Activated naive CD4-positive, alpha-beta T cell treated with anti-CD3 and anti-CD28 coated beads for 36 hours (primary cell): ENCODE measurements at places on chromosomes 2 and 18.
A peak's percentile ranks its signal among the peaks of the same experiment; 100 is the strongest.

- no peak for DNase-seq
Measured at GRCh38 chr18:62897153-62897552, 181.8 kb downstream of the PHLPP1 start.

DNA sequence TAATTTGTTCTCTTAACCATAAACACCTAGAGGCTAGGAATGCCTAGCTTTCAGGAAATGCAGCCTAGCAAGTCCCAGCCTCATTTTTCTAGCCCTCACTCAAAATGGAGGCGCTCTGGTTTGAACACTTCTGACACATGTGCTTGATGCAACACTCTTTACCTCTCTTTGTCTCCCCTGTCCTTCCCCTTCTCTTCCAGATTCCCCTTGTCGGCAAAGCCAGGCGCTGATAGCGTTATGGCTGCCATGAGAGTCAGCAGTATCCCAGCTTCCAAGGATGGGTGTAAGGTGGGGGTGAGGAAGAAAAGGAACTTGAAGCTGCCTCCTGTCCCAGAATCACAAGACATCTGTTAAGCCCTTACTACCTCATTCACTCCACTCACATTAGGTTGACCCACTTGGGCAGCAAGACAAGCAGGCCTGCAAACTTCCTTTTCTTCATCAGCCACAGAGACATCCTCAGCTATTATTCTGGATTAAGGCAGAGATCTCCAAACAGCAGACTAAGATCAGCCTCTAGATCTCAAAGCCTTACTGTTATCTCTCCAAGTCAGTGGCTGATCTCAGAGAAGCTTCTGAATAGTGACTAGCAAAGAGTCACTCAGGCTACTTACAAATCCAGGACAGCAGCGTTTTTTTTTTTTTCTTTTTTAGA, 1.9 kb upstream of the ST3GAL5 start:
- no peak for DNase-seq

- no peak for DNase-seq
Measured at GRCh38 chr2:104140361-104140760, 713.6 kb upstream of the POU3F3 start.

- DNase-seq, result peak; percentile 81
Measured at GRCh38 chr18:4106407-4107033, 348.6 kb downstream of the DLGAP1 start.

- no peak for DNase-seq
Measured at GRCh38 chr2:156918410-156918809, 339.1 kb upstream of the GALNT5 start.

- no peak for DNase-seq
Measured at GRCh38 chr2:238225911-238226697, 13.7 kb downstream of the HES6 start.

DNA sequence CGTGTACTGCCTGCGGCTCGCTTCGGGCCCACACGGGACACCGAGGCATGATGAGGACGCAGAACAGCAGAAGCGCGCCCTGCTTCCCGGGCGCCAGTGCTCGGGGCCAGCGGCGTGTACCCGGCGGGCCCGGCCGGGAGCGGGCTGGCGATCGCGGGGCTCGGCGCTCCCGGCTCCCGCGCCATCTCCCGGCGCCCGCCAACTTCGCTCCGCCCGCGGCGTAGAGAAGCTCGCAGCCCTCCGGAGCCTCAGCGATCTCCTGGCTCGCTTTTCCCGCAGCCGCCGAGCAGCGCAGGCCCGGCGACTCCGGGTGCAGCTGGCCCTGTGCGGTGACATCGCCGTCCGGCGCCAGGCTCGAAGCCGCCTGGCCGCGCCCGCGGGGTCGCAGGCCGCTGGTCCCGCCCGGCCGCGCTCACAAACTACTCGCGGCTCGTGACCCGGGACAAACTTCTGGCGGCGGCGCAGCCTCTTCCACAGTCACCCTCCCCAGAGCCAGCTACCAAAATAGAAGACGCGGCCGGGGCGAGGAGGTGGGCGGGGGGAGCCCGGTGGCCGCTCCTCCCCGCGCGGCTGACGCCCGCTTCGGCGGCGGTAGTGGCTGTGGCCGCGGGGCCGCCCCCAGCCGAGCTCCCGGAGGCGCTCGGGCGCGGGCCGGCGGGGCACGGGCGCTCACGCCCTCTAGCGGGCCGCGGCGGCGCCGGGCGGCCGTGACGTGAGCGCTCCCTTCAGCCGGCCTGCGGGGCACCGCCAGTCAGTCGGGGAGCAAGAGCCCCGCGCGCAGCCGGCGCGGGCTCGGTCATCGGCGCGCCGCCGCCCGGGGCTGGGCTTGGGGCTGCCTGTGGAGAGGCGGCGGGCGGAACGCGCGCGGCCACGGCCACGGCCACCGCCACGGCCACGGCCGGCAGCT, at the start of gene PTPRM:
TSS of gene PTPRM (plus strand) at position 750 of the 907 bp plus-strand sequence. CDS start 503 bp downstream, outside the sequence.
- DNase-seq, result peak; percentile 54

DNA sequence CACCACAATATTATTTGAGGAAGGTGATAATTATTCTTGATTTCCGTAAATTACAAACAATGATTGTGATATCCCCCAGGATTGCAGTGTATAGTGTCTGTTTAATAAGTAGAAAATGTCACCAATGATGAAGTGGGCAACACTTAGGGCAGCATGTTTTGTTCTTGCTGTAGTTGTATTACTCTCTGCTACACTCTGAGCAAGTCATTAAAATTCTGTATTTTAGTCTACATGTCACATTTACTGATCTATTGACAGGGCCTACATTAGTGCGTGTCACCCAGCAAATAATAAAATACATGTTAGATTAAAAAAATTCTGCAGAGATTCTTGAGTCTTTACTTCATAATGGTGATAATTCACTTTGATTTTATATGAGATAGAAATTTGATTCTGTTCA, 247.6 kb downstream of the TMX3 start:
- DNase-seq, result no peak

DNA sequence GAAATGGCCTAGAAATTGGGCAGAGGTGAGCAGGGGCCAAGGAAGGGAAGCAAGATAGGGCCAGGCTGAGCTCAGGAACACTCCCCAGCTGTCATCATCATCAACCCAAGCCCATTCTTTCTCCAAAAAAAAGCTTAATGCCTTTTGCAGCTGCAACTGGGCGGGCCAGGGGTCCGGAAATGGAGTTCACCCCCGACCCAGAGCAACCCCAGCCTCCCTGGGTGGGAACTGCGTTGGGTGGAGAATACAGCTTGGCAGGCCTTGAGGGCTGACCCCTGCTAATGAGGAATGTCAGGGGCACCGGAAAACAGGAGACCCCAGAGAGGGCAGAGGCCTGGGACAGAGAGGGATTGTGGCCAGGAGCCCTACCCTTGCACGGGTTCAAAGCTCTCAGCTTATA, 64.8 kb downstream of the TNS1 start:
- DNase-seq, result no peak

- no peak for DNase-seq
Measured at GRCh38 chr2:236794176-236794957, 224.7 kb downstream of the ACKR3 start.

DNA sequence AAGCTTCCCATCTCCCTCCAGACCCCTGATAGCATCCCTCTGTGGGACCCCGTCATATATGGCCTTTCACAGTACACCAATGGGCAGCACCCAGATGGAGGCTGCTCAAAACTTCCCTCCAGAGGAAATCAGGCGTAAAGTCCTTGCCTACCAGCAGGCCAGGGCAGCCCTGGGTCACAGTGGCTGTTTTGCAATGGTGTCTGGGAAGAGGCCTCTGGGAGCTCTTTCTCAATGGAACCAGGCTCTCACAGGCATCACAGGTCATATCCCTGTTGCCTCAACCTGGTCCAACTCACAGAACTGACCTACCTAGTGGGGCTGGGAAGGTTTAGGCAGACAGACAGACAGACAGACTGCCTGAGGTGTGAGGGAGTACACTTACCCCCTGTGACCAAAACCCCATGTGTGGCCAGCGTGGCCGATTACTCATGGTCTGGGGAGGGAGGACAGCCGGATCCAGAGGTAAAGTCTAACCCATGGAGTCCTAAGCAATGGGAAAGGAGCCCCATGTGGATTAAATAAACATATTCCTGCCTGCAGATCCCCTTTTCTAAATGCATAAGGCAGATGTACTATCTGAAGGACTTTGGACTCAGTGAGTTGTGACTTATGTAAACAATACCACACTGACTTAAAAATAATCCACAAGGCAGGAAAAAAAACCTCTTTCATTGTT, 58.2 kb downstream of the BCL2L11 start:
- no peak for DNase-seq

GRCh38 chr2:64488050-64488974, 34.4 kb downstream of the LGALSL start:
- DNase-seq, result peak; percentile 88

DNA sequence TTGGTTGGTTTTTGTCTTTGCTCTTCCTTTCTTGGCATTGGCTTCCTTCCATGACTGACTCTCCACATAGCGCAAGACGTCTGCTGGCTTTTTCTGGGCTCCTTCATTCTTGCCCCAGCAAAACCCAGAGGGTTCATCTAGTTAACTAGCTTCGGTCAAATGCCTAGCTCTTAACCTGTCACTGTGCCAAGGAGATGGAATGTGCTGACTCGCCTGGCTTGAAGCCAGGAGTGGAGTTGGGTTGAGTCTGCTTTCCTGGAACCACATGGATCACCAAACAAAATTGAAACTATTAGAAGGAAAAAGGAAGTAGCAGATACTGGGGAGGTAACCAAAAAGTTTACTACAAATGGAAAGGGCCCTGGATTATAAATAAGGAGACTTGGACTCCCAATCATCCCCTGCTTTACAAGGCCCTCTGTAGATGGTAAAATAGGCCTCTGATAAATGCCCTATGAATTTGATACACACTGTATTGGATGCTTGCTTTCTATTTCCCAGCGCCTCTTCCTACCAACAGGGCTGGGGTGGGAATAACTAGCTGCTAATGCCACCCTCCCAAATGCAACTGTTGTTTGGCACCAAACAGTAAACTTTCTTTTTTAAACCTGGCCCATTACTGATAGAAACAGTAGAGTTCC, 11.3 kb downstream of the MALT1 start:
- no peak for DNase-seq

- DNase-seq, result no peak
Measured at GRCh38 chr2:205017381-205017780, 472.1 kb downstream of the PARD3B start.

- no peak for DNase-seq
Measured at GRCh38 chr2:150847578-150847977, 360.1 kb upstream of the RND3 start.

- DNase-seq, result no peak
Measured at GRCh38 chr2:118902266-118903028, 39.5 kb upstream of the MARCO start.

DNA sequence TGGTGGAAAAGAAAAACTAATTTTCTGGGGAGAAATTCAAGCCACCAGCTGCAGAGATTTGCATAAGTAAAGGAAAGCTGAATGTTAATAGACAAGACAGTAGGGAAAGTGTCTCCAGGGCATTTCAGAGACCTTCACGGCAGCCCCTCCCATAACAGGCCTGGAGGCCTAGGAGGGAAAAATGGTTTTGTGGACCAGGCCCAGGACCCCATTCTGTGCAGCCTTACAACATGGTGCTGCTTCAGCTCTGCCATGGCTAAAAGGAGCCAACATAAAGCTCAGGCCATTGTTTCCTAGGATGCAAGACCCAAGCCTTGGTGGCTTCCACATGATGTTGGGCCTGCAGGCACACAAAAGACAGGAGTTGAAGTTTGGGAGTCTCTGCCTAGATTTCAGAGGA, 697.1 kb downstream of the SOCS6 start:
- DNase-seq, result no peak

GRCh38 chr18:80124131-80124530, 15.1 kb downstream of the ADNP2 start:
- DNase-seq, result no peak

GRCh38 chr2:38474715-38475566, 97.9 kb upstream of the ATL2 start:
- DNase-seq, result peak; percentile 50

GRCh38 chr2:37894601-37895000, 30.5 kb upstream of the RMDN2 start:
- DNase-seq, result no peak

GRCh38 chr18:50992351-50992762, 24.5 kb downstream of the ELAC1 start:
- DNase-seq, result no peak

GRCh38 chr18:79515944-79516351, 120.2 kb downstream of the NFATC1 start:
- DNase-seq, result peak; percentile 3

DNA sequence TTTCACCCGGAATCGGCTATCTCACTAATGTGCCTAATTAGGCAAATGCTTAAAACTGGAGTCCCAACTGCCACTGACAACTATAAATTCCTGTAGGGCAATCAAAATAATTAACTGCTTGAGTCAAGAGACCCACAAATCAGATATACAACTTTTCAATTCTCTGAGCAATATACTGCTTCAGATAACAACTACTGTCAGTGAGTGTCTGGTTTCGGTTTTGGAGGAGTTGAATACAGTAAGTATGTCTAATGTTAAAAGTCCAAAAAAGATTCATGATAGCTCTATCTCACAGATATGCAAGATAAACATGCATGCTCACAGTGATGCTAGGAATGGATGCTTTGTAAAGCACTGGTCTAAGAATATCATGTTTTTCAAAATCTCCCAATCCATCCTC, 283.3 kb downstream of the NRXN1 start:
- DNase-seq, result no peak

- DNase-seq, result no peak
Measured at GRCh38 chr18:46563317-46563716, 93.7 kb downstream of the LOXHD1 start.

- no peak for DNase-seq
Measured at GRCh38 chr2:202944816-202945215, 32.7 kb downstream of the CARF start.

GRCh38 chr18:4134700-4135099, 320.4 kb downstream of the DLGAP1 start:
- DNase-seq, result no peak

DNA sequence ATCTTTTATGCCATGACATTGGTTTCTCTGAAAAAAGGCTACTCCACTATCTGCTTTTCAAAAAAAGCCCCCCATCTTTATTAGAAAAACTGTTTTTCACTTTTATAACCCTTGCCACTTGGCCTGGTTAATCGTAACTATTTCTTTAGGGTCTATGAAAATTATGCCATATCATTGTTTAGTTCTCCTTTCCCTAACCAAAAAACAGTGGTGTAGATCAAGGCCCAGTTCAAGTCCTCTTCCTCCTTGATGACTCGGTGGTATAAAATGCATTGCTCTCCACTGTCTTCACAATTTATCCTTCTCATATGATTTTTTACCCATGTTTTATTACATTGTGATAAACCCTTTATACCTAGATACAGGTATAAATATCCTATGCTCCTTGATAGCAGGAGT, 205.5 kb downstream of the ZNF521 start:
- DNase-seq, result no peak

GRCh38 chr2:10555810-10556111, 107.6 kb upstream of the ODC1 start:
- DNase-seq, result no peak
